ENCODE measurements at places on chromosomes 11 and 22.

- DNase-seq: no peak
Measured at GRCh38 chr11:68358416-68358815, 46.0 kb downstream of the LRP5 start.

DNA sequence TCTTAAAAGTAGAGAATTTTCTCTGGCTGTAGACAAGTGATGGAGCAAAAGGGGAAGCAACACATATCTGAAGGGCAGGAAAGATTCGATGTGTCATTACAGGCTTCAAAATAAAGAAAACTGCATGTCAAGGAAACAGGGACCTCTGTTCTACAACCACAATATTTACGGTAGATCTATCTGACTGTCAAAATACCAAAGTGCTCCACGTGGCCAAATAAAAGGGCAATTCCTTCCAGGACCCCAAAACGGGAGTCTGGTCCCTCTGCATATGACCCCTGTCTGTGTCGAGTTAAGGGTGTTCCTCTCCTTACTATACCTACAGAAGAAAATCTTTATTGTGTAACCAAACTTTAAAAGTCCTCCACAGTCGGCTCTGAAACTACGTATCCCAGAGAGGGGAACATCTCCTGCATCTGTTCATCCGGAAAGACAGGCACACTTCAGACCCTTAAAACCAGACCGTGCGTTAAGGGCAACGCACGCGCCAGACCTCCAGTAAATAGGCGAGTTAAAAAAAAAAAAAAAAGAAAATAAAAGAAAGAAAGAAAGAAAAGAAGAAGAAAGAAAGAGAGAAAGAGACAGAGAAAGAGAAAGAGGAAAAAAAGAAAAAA lies 756 bp downstream of the CLNS1A start:
- no peak for DNase-seq

DNA sequence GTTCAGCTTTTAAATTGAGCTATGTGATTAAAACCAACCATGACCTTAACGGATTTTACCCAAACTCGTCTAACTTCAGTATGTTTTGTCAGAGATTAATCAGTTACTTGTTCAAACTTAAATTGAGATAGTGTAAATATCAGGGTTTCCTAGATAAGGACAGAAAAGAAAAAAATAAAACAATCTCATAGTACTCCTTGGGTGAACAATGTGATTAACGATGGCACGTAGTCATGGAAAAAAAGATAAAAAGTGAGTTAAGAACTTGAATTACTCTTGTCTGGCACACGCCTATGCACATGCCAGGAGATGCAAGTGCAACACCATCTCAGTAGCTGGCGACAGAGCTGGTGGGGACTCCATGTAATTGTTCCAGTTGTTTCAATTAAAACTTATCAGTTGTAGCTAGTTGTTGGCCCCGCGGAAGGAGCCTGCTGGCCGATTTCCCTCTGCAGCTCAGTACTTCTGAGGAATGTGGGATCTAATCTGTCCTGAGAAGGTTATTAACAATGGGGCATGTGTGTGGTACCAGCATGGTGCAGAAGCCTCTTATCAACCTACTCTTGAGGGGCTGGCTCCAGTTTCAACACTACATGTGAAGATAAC lies 3.0 kb downstream of the RASSF10 start:
- no peak for DNase-seq

DNA sequence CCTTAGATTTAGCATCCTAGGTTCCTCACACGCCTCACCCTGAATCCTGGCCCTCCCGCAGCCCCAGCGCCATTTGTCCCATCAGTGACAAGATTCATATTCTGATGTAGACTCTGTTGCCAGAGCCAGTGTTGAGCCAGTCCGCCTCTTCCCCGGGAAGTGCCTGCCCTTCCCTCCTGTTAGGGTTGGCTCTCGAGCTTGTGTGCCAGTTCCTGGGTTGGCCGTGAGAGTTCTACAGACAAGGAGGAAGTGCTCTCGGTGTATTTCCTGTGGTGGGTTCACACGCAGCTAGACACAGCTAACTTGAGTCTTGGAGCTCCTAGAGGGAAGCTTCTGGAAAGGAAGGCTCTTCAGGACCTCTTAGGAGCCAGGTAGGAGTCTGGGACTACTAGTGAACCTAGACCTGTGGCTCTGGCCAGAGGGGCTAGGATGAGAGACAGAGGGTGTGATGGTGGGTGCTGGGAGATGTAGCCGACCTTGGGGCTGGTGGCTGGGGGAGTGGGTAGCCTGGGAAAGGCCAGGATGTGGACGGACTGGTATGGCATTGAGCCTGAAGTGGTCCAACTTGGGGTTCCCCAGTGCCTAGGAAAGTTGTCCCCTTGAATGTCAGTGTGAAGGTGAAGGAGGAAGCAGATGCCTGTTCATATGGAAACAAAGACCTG lies at the start of gene IL18BP:
Gene IL18BP, plus strand, starts transcription at position 261 of the 662 bp plus-strand sequence. CDS start 1,076 bp downstream, outside the sequence.
- DNase-seq: no peak

- DNase-seq: peak; percentile 55
Measured at GRCh38 chr11:46361283-46362155, 14.3 kb downstream of the DGKZ start.

GRCh38 chr11:67466962-67467771 lies 1.9 kb downstream of the TMEM134 start:
- no peak for DNase-seq

DNA sequence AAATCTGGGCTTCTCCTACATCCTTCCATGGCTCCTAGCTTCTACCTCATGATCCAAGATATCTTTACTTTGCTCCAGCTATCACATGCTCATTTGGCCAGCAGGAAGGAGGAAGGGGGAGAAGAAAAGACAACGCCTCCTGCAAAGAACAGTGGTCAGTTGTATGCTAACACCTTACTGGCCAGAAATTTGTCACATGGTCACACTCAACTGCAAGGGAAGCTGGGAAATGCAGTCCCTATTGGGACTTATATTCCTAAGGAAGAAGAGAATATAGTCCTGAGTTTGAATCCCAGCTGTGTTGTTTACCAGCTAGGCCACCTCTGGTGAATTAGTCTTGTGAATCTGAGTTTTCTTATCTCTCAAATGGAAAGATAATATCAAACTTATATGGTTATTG lies 272.0 kb downstream of the BLID start:
- no peak for DNase-seq

DNA sequence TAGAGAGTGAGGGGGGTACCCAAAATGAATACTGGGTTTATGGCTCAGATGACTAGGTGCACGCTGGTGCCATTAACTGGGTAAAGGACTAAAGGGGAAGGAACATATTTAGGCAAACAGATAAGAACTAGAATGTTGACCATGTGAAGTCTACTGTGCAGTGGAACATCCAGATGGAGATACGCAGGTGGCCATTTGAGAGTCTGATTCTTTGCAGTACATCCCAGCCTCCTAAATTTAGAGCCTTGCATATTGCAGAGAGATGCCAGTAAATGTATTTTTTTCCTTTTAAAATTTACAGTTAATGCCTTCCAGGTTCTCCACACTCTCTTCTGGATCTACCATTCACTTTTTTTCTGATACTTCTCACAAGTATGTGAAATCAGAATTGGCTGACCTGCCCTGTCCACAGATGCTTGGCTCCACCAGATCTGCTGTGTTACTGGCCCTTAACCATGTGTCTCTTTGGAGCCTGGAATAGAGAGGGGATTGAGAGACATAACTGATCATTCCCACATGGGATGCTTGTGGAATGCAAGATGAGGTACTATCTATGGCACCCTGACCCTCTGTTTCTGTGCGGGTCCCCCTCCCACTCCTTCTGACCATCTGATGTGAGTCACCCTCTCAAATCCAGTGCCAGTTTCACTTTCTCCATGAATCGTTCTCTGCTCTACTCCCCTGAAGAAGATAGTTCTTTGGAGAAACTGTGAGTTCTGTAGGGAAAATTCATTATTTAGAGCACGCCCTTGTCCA lies 77.0 kb upstream of the NCAM1 start:
- DNase-seq: no peak

DNA sequence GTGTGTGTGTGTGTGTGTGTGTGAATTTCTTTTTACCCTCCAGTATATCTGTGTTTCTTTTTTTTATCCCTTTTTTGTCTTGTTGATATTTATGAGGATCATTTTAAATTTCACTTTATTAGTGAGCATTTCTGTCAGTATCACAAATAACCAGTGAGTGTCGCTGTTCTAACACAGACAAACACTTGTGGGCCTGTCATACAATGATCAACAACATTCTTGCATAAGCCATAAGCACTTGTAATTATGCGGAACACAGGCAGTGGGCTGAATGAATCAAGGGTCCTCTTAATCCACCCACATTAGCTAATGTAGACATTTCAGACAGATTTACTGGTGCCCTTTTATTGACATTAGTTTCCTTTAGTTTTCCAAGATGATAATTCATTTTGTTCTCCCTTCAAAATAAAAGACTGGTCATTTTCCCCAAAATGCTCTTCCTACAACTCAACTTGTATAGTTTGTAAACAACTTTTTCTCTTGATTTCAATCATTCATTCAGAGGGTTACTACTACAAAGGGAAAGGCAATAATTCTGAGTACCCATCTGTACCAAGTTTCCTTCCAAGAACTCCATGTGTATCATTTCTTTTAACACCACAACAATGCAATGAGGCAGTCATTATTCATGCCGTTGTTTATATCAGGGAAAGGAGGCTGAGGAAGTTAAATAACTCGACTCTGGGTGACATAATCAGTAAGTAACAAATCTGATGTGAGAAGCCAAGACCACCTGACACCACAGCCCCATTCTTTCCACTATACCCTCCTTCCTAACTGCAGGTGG lies 34.5 kb upstream of the ANO3 start:
- no peak for DNase-seq

- no peak for DNase-seq
Measured at GRCh38 chr11:68683536-68684384, 584 bp upstream of the GAL start.
